ENCODE measurements at places on chromosomes 11 and 22.

DNA sequence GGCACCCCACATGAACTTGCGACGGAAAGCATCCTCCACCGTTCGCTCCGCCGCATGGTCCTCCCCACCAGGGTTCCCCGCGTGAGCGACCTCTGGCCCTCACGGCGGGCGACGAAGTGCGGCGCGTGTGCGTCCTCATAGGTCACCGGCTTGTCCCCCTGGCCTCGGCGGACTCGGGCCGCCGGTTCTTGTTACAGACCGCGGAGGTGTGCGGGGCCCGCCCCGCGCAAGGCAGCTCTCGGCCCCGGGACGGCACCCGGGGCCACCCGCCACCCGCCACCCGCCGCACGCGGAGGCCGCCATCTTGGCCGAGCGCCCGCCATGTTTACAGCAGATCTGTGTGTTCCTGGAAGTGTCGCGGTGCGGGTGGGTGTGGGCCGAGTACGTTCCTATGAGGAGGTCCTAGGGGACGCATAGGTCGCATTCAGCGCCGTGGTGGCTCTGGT lies 3.5 kb upstream of the IFITM2 start:
- no peak for DNase-seq

- no peak for DNase-seq
Measured at GRCh38 chr11:304915-305843, 2.4 kb upstream of the IFITM2 start.

DNA sequence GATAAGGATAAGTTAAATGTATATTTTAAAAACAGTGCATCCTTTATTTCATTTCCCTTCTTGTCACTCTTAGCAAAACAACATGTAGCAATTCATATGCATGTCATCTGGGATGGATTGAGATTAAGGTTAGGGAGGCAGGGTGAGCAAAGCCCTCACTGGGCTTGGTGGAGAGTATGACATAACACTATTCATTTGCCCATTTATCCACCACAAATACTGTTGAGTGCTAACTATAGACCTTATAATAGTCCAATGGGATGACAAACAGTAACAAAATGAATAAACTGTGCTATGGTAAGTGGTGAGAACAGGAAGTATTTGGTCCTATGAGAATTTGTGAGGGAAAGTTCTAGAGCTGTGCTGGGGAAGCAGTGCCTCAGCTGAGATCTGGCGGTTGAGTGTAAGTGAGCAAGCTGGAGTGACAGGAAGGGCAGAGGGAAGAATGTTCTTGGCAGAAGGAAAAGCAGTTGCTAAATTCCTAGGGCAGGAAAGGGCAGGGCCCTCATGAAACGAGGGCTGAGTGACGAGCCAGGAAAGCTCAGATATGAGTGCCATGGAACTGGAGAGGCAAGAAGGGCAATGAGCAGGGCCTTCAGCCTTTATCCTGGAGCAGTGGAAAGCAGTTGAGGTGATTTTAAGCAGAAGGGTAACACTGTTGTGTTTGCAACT lies 6.7 kb downstream of the HSD17B12 start:
- no peak for DNase-seq

DNA sequence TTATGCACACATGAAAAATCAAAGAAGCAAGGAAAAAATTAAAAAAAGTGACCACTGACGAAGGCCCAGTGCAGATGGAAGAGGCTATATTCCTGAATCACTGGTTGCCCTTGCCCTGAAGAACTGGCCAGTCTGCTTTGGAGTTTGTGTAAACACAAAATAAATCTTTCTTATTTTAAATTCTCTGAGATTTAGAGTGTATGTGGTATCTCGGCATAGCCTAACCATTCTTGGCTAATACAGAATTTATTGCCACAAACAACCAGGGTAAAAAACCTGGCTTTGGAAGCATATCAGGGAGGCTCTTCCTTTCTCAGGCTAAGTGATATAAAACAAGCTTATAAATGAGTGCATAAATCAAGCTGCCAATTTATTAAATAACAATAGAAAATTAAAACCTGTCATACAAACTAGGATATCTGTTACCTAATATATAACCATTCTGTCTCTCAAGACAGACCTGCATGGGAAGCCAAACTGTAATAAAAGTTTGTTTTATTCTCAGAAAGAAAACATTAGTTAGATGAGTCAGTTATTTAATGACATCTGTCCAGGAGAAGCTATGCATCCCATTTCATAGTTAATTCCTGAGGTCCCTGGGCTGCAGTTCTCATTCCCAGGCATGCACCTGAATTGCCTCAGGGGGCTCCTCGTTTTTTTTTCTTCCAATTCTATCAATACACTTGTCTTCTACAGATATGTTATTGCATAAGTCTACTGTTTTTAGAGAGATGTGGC lies 6.1 kb upstream of the TMEM135 start:
- no peak for DNase-seq

- DNase-seq = no peak
Measured at GRCh38 chr11:48044577-48044976, 64.2 kb downstream of the PTPRJ start.

DNA sequence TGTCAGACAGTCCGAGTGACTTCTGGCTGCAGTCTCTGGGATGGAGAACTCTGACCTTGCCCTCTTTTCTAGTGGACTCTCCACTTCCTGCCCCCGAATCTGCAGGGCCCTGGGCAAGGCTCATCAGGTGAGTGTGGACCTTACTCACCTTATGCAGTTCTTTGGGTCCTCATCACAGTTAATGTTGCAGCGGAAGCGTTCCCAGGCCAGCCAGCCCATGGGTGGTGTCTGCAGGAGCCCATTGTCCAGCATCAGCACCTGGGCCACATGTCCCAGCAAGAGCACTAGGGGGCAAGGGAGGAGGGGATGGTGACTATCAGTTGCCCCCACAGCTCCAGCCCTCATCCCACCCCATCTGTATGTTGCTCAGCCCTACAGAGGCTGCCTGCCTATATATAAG lies 2.3 kb downstream of the NAGA start:
- no peak for DNase-seq

GRCh38 chr22:36881504-36882245 lies 20.9 kb downstream of the NCF4 start:
- DNase-seq = no peak

DNA sequence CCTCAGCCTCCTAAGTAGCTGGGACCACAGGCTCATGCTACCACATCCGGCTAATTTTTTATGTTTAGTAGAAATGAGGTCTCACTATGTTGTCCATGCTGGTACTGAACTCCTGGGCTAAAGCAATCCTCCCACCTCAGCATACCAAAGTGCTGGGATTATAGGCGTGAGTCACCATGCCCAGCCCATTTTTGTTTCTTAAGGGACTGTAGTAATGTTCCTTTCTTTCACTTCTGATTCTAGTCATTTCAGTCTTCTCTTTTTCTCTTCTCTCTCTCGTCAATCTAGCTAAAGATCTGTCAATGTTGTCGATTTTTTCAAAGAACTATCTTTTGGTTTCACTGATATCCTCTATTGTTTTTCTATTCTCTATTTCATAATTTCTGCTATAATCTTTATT lies 111.0 kb upstream of the APOA1 start:
- DNase-seq = no peak

- DNase-seq = no peak
Measured at GRCh38 chr22:45885941-45886395, 91.0 kb downstream of the WNT7B start.

DNA sequence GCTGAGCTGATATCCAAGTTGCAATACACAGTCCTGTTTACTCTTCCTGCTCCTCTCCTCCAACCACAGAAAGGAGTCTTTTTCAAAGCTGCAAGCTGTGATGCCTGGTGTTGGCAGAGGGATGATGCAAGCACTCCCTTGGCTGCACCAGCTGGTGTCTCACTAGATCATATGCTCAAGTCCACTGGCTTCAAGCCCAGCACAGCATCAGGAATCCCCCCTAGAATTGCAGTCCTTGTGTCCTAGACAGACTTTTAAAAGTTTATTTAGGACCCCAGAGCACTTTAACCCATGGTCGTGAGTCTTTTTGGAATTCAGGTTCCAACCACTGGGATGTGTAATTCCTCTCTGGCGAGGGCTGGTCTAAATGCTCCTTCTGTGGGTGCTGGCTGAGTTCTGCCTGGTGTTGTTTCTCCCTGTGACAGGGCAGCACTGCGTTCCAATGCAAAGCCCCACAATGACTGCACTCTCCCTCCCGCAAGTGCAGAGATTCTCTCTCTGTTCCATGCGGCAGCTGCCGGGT lies 1.9 kb upstream of the HEPN1 start:
- DNase-seq = no peak

DNA sequence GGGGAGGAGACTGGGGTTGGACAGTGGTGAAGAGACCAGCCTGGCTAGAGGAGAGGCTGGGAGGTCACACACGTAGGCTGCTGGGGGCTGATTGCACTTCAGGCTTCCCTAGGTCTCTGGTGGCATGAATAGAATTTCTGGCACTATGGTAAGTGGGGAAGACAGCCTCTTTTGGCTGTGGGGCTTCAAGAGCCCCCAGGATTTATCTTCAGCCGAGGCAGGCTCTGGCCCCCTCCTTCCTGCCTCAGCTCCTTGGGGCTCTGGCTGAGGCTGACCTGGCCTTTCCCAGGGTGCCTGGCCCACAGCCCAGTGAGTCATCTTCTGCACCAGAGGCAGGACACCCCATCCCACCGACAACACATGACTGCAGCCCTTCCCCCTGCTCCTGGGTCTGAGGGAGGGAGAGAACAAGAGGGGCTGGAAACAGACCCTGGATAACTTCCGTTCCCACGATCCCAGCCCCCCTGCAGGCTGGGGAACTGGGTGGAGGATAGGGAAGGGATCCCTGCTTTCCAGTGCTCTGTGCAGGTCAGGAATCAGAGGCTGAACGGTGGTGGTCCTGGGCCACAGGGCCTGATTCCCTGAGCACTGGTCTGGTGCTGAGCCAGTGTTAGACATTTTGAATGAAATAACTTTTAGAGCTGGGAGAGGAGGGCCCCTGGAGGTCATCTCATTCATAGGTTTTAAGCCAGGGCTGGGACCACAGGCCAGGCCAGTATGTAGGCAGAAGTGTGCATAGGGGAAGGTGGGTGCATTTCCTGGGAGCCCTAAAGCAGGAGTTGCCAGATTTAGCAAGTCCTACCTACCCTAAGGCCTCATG lies 26.5 kb downstream of the ARHGEF17 start:
- no peak for DNase-seq

- DNase-seq = peak; percentile 86
Measured at GRCh38 chr11:13135385-13136271, 126.5 kb downstream of the RASSF10 start.

GRCh38 chr11:520428-521176 lies 13.6 kb upstream of the RNH1 start:
- DNase-seq = no peak

DNA sequence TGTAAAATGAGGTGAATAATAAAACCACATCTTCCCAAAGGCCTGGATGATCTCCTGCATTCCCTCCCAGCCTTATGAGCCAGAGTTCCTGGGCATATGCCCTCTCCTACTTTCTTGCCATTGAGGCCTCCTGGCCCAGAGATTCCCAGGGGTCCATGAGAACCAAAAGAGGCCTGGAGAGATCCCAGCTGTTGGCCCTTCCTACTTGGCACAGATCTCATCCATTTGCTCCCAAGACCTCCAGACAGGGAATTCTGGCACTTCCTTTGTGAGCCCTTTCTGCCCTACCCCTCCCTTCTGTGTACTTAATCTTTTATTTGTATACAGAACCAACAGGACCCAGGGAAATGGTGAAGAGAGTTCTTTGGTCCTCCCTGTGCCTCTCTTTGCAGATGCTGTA lies 21.4 kb downstream of the POU2F3 start:
- DNase-seq = no peak

DNA sequence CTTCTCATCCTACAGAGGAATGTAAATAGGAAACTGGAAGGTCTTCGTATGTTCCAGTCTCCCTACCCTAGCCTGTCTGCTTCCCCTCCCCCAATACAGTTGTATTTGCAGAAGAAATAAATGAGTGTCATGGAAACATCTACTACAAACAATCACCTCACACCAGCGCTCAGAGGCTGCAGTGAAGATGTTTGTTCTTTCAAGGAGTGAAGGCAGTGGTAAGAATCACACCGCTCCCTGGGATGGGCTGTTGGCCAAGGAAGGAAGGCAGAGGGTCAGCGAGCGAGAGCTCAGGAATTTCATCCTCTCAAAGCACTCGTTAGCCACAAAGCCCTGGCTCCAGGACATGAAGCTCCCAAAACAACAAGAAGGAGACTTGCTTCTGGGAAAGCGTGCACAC lies 1.1 kb upstream of the IGSF9B start:
- peak; percentile 37 for DNase-seq

DNA sequence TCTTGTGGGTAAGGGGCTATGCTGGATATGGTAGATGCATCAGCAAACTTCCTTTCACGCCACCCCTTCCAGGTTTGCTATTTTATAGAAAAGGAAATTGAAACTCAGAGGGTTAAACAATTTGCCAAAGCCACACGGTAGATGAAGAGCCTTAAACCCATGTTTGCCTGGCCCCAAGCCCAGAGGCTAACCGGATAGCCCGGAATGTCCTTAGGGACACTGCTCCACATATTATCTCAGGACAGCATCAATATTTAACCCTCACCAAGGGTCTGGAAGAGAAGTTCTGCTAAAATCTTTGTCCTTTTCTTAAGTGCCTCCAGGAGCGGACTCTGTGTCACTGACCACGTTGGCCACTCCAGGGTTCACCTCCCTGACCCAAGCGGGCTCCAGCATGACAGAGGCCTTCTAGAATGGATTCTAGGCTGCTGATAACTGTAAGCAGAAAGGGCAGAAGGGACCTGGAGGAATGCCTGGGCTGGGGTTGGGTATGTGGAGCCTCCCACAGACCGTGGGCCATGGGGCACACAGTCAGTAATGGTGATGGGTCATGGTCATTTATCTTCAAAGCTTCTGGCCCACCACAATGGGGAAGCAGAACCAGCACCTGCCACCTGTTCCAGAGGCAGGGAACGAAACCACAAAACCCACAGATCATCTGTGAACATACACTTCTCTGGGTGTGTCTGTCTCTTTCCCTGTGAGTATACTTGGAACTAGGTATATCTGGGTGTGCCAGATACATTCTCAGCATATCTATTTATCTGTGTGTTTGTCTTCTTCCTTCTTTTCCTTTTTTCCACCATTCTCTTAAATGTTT lies 5.4 kb upstream of the TMEM86A start:
- DNase-seq = no peak

- DNase-seq = no peak
Measured at GRCh38 chr11:56782167-56782847, 33.8 kb upstream of the OR9G4 start.

GRCh38 chr22:28718044-28718443 lies 23.6 kb downstream of the CHEK2 start:
- no peak for DNase-seq

GRCh38 chr11:74339619-74340018 lies 28.2 kb upstream of the P4HA3 start:
- no peak for DNase-seq

GRCh38 chr22:27842669-27843431 lies 41.3 kb upstream of the MN1 start:
- no peak for DNase-seq

- no peak for DNase-seq
Measured at GRCh38 chr11:61861634-61862033, 29.7 kb downstream of the FADS3 start.

- DNase-seq = no peak
Measured at GRCh38 chr11:10439924-10440323, 15.1 kb upstream of the AMPD3 start.
